ENCODE measurements at places on chromosomes 16 and 17.

- DNase-seq: peak; percentile 15
These were observed 29.4 kb upstream of the CACNG5 start for GRCh38 chr17:66805567-66805966.

DNA sequence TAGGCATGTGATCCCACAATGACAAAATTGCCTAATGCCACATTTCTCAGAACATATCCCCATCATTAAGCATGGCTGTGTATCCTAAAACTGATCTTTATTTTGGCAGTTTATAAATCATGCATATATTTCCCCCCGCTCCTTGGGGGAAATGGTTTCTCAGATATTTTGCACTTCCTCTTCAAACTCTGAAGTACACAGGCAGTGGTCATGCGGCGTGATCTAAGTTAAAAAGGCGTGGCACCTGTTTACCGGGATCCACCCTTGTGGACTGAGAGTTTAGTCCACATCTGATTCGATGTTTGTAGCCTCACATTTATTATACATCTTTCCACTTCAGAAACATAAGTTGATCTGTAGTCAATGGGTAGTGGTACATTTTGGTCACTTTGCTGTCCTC lies 51.4 kb downstream of the USP10 start:
- no peak for DNase-seq

DNA sequence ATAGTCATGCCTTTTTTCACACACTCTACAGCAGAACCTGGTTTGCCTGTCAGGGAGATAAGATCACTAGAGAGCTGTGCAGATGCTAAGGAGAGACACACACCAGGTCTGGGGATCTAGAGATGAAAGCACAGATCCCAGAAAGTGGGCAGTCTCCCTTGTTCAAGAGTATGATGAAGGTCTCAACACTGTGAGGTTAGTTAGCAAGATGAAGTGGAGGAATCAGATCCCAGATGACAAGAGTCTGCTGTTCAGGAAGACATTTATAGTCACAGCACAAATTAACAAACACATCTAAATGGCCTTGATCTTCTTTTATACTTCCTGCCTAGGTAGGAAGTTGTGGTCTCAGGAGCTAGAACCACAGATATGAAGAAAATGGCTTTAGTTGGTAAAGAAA lies 23.4 kb upstream of the SKAP1 start:
- no peak for DNase-seq

DNA sequence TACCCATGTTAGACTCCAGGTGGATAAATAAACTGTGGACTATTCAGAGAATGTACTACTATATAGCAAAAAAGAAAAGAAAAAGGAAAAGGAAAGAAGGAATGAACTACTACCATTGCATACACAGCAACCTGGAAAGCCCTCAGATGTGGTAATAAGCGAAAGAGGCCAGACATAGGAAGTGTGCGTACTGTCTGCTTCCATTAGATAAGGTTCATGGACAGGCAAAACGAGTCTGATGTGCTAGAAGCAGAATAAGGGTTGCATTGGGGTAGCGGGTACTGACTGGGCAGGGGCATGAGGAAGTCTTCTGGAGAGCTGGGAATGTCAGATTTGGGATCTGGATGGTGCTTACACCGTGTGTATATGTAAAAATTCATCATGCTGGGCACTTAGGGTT lies 21.8 kb downstream of the CLEC16A start:
- no peak for DNase-seq

DNA sequence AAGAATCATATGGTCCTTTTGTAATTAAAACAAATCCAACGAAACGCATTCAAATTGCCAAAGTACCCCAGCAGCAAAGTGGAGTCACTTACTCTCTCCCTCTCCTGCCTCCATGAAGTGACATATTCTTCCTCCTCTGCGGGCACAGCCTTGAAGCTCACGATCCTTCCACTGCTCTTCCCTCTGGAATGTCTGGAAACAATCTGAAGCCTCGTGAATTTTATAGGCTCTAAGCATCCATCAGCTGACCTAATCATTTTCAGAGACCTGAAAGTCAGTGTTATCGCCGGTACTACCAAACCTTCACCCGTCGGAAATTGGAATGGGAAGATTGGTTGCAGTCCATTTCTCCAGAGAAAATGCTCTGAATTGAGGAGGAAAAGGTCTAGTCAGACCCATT lies 134.5 kb upstream of the FOXF1 start:
- DNase-seq: no peak

GRCh38 chr17:69884356-69884755 lies 190.7 kb upstream of the KCNJ16 start:
- DNase-seq: no peak

DNA sequence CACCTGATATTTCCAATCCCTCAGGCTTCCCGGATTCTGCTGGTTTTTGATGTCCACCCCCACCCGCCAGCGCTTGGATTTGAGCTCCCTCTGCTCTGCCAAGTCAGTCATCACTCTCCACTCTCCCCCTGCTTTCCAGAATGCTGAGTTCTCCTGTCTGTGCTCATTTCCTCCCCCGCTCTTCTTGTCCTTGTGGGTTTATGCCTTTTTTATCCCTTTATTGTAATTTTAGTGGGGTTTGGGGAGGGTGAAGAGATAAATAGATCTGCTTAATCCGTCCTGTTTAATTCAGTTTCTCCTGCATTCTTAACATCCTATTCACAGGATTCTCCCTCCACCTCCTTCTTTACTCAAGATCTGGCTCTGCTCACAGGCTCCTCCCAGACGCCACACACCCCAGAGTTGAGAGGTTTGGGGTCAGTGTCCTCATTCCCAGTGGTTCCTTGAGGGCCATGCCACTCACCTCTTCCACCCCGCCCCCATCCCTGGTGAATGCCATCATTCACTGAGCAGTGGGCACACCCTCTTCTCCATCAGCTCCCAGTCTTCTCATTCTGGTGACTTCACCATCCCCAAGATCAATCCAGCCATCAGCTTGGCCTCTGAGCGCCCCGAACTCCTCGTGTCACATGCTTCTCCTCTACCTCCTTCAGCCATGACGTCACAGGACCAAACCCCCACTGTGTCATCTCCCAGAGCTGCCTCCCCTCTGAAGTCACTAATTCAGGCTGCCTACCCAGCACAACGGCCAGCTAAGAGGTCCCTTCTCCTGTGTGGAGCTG lies 15.1 kb upstream of the GUCY2D start:
- no peak for DNase-seq

GRCh38 chr16:72857834-72858664 lies 189.9 kb downstream of the ZFHX3 start:
- DNase-seq: no peak

GRCh38 chr16:11515540-11516430 lies 70.9 kb downstream of the LITAF start:
- DNase-seq: no peak

GRCh38 chr16:88705801-88706228 lies 393 bp downstream of the RNF166 start:
- DNase-seq: no peak

DNA sequence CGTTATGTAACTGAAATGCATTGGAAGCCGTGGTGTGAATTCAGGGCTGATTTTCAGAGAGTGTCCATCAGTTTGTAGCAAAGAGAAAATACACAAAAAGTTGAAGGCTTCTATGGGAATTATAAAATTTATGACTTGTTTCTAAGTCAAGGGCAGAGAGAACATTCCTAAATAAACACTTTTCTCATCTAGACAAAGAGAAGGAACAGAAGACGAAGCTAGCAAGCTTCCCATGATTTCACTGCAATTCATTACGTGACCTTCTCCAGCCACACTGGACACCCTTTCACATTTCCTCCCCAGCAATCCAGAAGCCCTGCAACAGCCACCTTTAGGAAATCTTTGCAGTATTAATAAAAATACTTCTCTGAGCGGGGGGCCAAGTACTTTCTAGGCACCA lies 67.8 kb downstream of the TMEM100 start:
- no peak for DNase-seq

- no peak for DNase-seq
These were observed 9.3 kb downstream of the HS3ST3A1 start for GRCh38 chr17:13592427-13592826.
